ENCODE measurements at places on chromosomes 2 and 18.
A peak's percentile ranks its signal among the peaks of the same experiment; 100 is the strongest.

DNA sequence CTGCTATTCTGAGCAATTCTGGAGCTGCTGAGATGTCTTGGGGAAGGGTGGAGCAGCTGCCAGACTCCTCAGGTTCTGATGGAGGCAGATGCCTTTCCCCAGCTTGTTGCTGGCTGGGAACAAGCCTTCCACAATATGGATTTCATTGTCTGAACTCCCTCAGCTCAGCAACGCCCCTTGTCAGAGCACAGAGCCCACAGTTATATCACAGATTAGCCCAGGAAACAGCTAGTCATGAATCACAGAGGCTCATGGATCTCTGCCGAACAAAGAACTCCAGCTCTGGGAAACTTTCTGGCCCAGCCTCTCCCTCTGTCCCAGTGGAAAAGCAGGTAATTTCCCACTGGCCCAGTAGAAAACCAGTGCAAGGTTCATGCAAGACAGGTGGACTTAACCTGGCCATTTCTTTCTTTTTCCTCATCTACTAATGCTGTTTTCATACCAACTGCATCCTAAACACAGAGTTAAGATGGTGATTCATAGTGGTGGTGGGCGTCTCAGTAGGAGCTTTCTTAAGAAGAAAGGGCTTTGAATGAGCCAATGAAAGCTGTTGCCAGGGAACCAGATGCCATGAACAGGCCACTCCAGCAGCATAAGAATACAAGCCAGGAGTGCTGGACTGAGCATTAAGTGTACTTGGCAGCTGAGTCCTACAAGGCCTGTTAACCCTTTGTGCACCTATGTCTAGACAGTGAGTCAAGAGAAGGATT, 8.7 kb upstream of the KIAA2012 start:
- peak; percentile 16 for DNase-seq

DNA sequence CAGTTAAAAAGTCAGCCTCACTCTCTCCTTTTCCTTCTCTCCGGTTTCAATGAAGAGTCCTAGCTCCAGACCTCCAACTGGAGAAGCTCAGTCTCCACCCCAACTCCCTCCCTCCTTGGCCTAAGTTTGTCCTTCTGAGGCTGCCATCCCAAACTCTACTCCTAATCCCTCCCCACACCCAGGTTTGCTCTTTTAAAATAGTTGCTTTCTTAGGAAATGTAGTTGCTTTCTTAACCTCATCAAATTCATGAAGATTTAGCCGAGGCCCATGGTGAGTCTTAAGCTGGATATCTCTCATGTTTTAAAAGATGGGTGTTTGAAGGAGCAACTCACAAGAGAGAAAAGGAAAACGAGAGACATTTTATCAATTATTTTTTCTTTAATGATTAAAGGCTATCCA, 937 bp upstream of the LANCL1 start:
- peak; percentile 48 for DNase-seq

GRCh38 chr18:57859314-57859713, 56.2 kb upstream of the ATP8B1 start:
- peak; percentile 34 for DNase-seq

DNA sequence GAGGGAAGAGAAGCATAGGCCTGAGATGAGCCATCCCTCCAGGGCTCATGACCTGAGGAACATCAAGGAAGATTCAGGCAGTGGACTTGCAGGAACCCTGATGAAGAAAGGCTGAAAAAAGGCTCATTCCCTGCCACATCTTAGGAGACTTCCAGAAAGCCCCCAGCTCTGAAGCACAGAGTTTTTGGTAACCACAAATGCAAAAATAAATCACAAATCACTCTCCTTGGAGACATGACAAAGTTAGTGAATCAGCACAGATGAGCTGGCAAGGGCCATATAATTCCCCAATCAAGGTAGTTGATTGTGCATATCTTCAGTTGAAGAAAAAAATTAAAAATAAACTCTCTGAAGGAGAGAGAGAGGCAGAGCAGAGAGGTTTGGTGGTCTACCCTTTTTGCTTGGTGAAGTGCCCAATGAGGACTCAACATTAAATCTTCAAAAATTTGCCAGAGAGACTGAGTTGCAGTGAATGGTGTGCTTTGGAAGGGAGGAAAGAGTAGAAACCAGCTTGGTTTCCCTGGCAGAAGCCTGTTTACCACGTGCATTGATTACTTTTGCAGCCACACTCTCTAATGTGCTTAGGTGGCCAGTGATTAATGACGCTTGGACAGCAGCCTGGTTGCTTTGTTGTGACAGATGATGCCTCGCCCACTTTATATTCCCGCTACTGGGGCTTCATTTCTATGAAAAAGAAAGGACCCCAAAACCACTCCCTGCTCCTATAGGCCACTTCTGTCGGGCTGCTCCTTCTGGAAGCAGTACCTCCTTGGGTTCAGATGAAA, 257.4 kb upstream of the SLC14A2 start:
- DNase-seq: no peak

DNA sequence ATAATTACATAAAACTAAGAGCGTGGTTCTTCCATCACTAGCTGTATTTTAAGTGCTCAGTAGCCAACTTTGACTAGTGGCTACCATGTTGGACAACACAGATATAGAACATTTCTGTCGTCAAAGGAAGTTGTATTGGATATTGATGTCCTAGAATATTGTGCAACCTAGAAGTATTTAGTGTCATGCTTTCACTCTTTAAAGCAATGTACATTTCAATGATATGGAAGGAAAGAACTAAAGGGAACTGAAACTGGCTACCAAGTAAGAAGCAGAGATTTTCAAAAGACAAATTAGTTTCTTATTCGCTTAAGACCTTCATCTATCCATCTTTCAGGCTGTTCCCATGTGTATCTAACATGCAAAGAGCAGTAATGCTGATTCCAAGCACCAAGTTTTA, 85.4 kb upstream of the EML6 start:
- no peak for DNase-seq

- no peak for DNase-seq
Observed at GRCh38 chr2:234451852-234452625, 44.8 kb downstream of the ARL4C start.

- DNase-seq: no peak
Observed at GRCh38 chr2:86592547-86593230, 29.4 kb upstream of the CHMP3 start.

DNA sequence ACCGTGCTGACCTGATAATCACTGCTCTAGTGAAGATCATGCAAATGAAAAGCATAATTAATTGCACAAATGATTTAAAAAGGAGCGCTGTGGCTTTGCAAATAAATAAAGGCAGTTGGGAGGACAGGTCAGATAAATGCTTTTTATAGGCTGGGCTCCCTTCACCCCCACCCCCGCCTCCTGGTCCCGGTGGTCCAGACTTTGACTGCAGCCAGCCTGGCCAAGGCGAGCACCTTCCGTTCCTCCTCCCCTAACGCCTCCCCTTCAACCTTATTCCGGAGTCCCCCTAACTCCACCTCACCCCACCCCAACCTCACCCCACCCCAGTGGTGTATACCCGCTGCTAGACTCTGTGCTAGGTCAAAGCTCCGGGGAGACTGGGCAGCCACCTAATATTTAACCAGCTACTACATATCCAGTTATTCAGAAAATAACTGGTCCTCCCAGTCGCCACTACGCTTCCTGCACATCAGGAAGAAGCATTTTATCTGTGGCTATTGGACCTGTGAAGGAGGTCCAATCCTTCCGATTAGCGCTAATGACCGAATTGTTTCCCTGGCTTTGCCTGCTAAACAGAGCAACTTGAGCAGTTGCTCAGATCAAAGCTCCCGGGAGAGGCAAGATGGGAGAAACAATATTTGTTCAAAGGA, 3.7 kb upstream of the SP9 start:
- no peak for DNase-seq

DNA sequence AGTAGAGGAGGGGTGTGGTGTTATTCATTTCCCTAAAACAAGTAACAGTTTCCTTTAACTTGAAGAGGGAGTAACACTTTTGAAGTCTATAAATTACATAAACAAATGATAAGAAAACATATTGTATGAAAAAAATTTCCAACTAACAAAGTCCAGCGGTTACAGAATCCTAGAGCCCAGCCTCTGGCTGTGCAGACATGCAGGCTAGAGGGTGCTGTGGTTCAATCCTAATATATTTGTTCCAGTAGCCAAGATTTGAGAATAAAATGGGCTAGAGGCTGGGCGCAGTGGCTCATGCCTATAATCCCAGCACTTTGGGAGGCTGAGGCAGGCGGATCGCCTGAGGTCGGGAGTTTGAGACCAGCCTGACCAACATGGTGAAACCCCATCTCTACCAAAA, 56.9 kb downstream of the WDR75 start:
- no peak for DNase-seq

GRCh38 chr2:85961053-85961452, 72.3 kb upstream of the ST3GAL5 start:
- no peak for DNase-seq
